ENCODE measurements at places on chromosomes 6 and 20.

GRCh38 chr20:35311409-35311808 is 19.2 kb upstream of the FAM83C start:
- no peak for DNase-seq

GRCh38 chr20:11013801-11014200 is 340.0 kb upstream of the JAG1 start:
- DNase-seq, result no peak

- DNase-seq, result no peak
Observed at GRCh38 chr6:4093288-4093687, 14.4 kb upstream of the FAM217A start.

DNA sequence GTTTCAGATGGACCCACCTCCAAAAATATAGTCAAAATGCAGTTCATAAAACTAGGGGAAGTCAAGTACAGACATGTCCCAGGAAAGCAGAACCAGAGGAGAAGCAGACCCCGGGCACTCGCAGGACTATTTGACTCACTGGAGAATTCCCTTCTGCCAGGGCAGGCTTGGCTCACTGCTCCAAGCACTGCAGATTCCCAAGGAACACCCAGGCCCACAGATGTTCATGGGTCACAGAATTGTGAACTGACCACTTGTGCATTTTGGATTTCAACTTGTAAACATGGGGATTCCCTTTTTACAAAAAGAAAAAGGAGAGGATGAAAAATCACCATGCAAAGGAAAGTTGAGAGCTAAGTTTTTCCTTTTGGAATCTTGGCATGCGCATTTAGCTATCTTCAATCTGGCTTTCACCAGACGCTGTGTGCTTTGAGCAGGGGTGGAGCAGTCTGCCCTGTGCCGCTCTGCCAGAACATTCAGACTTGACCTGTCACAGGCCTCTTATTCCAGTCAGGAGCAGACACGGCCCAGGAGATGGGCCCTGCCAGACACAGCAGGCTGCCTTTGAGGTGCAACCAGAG is 237.5 kb upstream of the TAB2 start:
- peak; percentile 49 for DNase-seq

DNA sequence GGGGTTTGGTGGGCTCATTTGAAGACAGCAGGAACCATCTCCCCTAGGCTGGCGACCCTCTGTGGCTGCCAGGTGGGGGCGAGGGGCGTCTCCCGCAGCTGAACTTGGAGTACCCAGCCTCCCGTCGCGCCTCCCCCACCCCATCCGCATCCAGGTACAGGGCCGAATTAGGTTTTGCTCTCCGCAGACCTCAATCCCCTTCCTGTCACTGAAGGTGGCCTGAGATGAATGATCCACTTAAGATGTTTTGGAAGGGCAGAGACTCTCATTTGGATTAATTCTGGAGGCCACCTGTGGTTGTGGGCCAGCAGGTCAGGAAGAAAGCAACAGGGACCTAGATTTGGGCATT is 493 bp downstream of the CD83 start:
- DNase-seq, result no peak

Measured in substantia nigra (tissue), 51 donors.